Hepatocyte (in vitro differentiated cells): ENCODE measurements at places on chromosomes 5 and 9. TPM values are rescaled to one million over a fixed set of nuclear protein-coding genes. Genes with fewer than 3 reads are reported as not detected.
A peak's percentile ranks its signal among the peaks of the same experiment; 100 is the strongest.

SGCD gene
- polyA plus RNA-seq: 3.8 and 4.5 TPM in 2 replicates

C5orf46 gene
- polyA plus RNA-seq: 0.99 and 2.7 TPM in 2 replicates

KIF4B gene
- polyA plus RNA-seq: 0.05 TPM in 1 of 2 replicates, not detected in the other

IFNA16 gene
- not detected in 2 replicates for polyA plus RNA-seq

PCDHB9 gene
- 0.33 and 1.0 TPM in 2 replicates for polyA plus RNA-seq

GRIA1 gene
- 0.29 and 0.54 TPM in 2 replicates for polyA plus RNA-seq

SHISAL2B gene
- polyA plus RNA-seq: 0.56 TPM in 1 of 2 replicates, not detected in the other

DMRT3 gene
- 0.28 TPM in 1 of 2 replicates, not detected in the other for polyA plus RNA-seq

CLIC3 gene
- 45.0 and 63.5 TPM in 2 replicates for polyA plus RNA-seq

DNA sequence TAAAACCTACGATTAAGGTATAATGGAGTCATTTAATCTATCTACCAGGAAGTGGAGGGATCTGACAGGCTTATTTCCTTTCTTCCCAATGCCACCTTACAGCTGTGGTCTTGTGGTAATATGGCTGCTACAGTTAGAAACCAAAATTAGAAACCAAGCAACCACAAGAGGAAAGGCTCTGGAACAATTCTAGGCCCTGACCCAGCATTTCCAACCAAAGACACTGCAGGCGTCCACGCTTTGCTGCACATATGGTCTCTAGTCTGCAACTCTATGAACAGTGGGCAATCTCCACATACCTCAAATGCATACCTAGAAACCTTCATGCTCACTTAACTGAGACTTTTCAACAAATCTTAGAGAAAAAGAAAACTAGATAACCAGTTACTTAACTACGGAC, 339.1 kb downstream of the NFIB start:
- peaks cover 3% of the 10 kb centered on the region for H3K4me1 ChIP-seq
- H3K27ac ChIP-seq: no peak overlapping the region
- no peak for DNase-seq
- H3K4me3 ChIP-seq: no peak overlapping the region
- H3K36me3 ChIP-seq: no peaks in the 10 kb centered on the region

- DNase-seq: no peak
- H3K4me1 ChIP-seq: no peaks in the 10 kb centered on the region
- H3K27ac ChIP-seq: no peak overlapping the region
- H3K4me3 ChIP-seq: no peak overlapping the region
Observed at GRCh38 chr9:112295174-112295573, 38.2 kb downstream of the PTBP3 start.

DNA sequence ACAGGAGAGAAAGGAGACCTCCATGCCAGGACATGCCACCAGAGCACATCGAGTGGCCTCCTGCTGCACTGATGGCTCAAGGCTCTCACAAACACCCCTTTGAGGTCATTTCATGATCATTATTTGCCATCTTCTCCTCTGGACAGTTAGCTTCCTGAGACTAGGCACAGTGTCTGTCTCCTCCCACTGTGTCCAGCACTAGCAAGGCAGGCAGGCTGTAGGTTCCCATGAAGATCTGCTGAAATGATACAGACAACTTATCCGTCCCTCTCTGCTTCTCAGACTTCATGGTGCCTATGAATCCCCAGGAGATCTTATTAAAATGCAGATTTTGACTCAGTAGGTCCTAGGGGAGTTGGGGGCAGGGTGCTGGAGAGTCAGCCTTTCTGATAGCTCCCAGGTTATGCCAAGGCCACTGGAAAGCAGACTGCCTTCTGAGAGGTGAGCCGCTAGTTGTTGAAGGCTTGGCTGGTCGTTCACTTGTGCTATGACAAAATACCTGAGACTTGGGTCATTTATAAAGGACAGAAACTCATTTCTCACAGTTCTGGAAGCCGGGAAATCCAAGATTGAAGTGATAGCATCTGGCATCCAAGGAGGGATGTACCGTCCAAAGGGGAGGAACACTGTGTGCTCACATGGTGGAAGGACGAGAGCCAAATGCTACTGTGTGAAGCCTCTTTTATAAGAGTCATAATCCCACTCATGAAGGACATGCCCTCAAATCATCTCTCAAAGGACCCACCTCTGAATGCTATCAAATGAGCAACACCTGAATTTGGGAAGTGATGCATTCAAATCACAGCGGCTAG, 183.4 kb downstream of the SPOCK1 start:
- no peak overlapping the region for H3K4me3 ChIP-seq
- H3K27ac ChIP-seq: no peak overlapping the region
- peaks cover 13% of the 10 kb centered on the region for H3K27me3 ChIP-seq
- no peaks in the 10 kb centered on the region for H3K36me3 ChIP-seq

DNA sequence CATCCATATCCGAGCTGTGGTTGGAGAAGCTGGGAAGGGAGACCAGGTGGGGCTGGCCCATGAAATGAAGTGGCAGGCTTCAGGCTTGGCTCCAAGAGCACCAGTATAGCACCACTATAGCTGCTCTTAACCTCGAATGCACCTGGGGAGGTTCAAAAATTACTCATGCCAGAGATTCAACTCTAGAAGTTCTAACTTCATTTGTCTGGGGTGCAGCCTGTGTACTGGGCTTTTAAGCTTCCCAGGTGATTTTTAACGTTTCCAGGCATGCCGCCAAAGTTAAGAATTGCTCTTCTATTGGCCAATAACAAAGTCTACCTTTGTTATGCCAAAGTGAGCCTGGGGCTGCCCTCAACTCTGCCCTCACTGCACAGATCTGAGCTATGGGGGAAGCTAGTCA, 458 bp downstream of the PRSS3 start:
- H3K27me3 ChIP-seq: no peaks in the 10 kb centered on the region
- H3K36me3 ChIP-seq: no peaks in the 10 kb centered on the region
- H3K4me3 ChIP-seq: no peak overlapping the region
- H3K4me1 ChIP-seq: no peaks in the 10 kb centered on the region
- no peak for DNase-seq
- H3K27ac ChIP-seq: no peak overlapping the region

DNA sequence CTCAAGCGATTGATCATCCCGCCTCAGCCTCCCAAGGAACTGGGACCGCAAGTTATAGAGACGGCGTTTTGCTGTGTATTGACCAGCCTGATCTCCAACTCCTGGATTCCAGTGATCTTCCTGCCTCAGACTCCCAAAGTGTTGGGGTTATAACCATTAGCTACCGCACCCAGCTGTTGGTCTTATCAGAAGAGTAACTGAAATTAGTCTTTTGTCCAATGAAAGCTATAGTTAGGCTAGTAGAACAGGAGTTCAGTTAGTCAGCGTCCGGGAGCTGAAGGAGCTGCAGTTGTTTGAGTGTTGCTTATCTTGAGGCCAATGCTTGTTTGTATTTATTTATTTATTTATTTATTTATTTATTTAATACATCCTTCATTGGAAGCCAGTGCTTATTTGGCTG, 3.2 kb upstream of the MIGA2 start:
- no peaks in the 10 kb centered on the region for H3K27me3 ChIP-seq
- H3K27ac ChIP-seq: no peak overlapping the region
- DNase-seq: no peak
- no peaks in the 10 kb centered on the region for H3K36me3 ChIP-seq

DNA sequence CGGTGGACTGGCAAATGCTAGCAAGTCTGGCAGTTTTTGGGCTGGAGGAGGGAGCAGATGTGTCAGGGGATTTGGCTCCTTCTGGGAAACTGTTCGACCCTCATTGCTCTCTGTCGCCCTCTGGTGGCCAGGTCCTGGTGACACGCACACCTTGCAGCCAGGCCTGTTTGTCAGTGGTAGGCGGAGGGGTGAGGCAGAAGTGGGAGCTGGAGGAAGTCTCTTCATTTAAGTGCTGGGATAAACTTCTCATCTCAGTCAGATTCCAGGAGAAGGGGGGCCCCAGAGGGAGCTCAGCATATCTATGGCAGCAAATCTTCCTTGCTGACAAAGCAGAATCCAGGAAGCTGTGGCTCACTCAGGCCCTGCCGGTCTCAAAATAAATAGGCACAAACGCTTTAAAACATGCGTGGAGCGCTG, 326.5 kb downstream of the ZSWIM6 start:
- H3K27me3 ChIP-seq: no peaks in the 10 kb centered on the region
- peak overlapping the region; percentile 41 for H3K27ac ChIP-seq
- no peaks in the 10 kb centered on the region for H3K36me3 ChIP-seq
- no peak overlapping the region for H3K4me3 ChIP-seq
- DNase-seq: peak; percentile 88

GRCh38 chr9:16744394-16744793, 126.1 kb downstream of the BNC2 start:
- no peaks in the 10 kb centered on the region for H3K4me1 ChIP-seq
- no peaks in the 10 kb centered on the region for H3K36me3 ChIP-seq
- no peak for DNase-seq
- no peak overlapping the region for H3K4me3 ChIP-seq
- H3K27me3 ChIP-seq: no peaks in the 10 kb centered on the region

GRCh38 chr9:69919461-69920061, 98.9 kb downstream of the CFAP95 start:
- no peaks in the 10 kb centered on the region for H3K36me3 ChIP-seq
- H3K4me1 ChIP-seq: no peaks in the 10 kb centered on the region
- H3K27me3 ChIP-seq: peaks cover 12% of the 10 kb centered on the region
- H3K4me3 ChIP-seq: no peak overlapping the region
